ENCODE measurements at places on chromosomes 2 and 18.

DNA sequence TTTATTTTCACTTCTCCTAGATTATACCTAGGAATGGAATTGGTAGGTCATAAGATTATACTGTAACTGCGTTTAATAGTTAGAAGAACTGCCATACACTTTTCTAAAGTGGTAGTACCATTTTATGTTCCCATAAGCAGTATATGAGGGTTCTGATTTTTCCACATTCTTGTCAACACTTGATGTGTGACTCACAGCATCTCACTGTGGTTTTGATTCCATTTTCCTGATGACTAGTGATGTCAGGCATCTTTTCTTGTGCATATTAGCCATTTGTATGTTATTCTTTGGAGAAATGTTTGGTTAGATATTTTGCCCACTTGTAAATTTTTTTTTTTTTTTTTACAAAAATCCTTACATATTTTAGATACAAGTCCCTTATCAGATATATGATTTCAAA, 2.3 kb downstream of the DCAF17 start:
- no peak for DNase-seq

DNA sequence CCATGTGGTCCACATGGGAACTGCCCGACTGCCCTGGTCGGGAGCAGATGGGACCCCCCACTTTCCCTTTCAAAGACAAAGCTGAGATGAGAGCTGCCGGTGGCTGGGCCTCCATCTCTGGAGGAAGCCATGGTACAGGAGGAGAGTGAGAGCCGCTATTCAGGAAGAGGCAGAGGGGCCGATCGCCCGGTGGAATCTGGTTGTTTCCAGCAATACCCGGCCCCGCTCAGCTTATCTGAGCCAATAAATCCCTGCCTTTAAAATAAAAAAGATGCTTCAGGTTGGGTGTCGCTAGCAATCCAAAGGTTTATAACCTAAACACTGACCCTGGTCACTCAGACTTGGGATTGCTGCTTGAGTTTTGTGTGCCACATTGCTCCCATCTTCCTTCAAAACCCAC, 15.2 kb upstream of the B3GNT7 start:
- DNase-seq: no peak

DNA sequence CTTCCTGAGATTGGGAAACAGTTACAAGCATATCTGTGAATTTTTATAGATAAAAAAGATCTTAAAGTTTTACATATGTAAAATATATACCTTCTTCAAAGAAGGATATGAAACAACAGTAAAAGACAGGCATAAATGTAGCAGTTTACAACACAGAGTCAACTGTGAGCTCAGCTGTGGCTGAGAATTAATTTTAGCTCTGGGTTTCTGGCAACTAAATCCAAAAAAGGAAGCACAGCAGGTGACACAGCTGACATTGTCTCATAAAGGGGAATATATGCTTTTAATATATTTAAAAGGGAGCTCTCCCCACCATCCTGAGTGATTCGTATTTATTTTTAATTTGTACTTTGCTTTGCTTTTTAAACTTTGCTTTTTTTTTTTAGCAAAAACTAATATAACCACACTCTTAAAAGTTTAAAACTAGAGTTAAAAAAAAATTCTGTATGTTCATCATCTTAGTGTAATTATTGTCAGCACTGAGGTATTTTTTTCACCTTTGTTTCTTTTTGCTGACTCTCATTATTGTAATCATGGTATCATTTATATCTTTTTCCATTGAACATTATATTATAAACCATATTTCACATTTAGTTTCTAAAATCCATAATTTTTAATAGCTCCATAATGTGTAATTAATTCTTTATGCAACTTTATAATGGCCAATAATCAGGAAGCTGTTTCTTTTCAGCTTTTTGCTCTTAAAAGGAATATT, 6.7 kb downstream of the TUBB6 start:
- DNase-seq: no peak

- DNase-seq: no peak
Observed at GRCh38 chr2:161085149-161085548, 75.1 kb upstream of the TANK start.

DNA sequence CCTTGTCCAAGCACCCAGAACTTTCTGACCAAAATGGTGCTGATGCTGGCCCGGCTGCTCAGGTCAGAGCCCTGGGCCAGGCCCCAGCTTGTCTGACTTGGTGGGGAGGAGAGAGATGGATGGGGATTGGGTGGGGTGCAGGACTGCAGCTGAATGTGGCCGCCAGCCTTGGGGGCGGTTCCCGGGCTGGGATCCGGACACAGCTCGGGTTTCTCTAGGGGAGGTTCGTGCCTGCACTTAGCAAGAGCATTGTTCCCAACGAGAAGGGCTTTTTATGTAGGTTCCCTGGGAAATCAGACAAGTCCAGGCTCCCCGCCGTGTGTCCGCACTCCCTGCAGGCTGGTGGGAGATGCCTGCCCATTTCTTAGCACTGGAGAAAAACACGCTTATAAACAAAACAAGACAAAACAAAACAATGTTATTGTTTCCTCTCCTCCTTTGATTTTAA, 50.5 kb upstream of the HS6ST1 start:
- DNase-seq: no peak

DNA sequence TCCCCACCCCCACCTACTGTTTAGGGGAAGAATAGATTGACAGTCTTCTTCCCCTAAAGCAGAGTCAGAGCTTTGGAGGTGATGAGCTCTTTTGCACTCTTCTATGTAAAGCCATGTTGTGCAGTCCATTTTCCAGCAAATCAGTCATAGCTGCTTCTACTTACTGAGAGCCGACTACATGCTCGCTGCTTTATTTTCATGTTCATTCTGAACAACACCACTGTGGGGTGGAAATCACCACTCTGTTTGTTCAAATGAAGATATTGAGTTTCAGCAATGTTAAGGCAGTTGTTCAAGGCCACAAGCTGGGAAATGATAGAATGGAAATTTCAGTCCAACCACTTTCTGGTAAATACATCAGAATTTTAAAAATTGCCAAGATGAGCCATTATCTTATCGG, 88.3 kb downstream of the INSIG2 start:
- DNase-seq: no peak

GRCh38 chr2:128469875-128470274, 151.2 kb upstream of the HS6ST1 start:
- DNase-seq: no peak

- DNase-seq: no peak
Observed at GRCh38 chr2:71631411-71631931, 178.1 kb downstream of the DYSF start.

DNA sequence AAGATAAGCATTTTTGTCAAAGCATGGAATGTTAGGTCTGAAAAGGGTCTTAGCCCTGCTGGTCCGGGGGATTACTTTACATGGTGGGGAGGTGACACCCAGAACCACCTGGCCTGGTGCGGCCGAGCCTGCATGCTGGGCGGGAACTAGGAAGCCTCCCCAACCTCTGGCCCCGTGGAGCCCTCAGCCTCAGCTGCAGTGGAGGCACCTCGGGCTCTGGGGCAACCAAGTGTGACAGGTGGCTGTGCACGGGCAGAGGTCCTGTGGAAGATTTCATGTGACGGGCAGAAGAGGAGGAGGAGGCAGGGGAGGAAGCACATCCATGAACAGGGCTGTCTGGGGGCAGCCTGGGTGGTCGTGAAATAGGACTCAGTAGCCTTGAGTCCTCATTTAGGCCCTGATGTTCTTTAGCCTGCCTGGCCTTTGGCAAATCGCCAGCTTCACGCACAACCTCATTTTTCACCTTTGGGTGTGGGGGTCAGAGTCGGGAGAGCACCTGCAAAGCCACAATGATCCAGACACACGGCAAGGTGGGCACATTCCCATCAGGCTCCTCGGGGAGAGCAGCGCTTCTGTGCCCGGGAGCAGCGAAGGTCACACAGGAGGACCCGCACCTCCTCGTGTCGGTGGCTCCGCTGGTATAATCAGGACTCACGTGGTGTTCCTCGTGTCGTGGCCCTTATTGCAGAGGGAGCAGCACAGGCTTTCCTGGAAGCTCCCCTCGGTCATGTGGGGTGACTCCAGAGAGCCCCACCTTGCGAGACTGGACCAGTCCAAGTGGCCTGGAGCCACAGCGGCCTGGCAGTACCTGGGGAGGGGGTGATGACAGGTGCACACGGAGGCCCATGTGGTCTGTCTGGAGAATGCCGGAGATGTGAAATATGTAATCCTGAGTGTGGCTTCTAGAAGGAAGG, 13.9 kb downstream of the CNDP2 start:
- DNase-seq: no peak

DNA sequence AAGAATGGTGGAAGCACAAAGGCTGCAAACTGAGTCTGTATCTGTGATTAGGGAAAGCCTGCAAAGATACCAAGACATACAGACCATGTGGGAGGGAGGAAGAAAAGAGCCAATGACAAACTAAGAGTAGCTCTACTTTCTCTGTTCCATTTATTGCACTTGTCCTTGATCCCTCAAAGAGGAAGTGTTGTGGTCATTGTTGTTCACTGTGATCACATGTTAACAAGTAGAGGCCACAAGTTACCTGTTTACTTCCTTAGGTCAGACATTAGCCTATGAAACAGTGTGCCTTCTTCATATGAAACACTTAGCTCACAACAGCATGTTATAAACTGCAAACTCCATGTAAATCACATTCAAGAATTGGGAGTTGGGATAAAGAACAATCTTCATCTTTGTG, 32.6 kb downstream of the MAP2 start:
- no peak for DNase-seq

GRCh38 chr2:73494031-73494430, 108.4 kb downstream of the ALMS1 start:
- DNase-seq: no peak

DNA sequence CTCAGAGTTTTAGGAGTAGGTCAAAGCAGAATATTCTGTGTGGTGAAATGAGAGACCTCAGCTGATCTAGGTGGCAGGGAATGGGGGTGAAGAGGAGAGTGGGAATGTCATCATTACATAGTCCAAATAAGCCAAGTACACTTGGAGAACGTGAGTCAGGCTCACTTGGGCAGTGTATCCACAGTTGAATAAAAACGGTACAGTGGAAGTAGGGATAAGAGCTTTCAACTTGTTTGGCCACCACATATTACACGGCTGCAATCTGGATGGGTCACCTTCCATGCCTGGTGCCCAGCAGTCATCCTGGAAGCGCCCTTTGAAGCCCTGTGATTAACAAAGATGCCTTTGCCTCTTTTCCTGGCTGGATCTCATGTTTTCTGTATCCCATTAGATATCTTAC, 28.6 kb downstream of the MIB1 start:
- no peak for DNase-seq

DNA sequence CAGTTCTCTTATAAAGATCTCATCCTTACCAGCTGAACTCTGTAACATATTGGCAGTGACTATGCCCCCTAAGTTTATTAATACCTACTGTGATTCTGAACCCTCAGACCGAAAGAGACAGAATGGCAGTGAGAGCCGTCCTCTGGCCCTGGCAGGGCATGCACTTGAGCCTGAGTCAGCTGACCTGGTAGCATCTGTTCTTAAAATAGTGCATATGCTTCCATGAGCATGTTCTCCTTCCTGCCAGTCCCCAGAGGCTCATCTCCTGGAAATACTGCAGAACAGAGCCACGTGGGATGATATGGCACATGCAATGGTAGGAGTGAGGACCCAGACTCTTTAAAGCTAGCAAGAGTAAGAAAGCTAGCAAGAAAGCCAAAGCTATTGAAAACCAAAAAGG, 59.0 kb downstream of the RASGRP3 start:
- DNase-seq: peak; percentile 79

- DNase-seq: no peak
Observed at GRCh38 chr2:16561676-16562075, 104.0 kb downstream of the CYRIA start.

DNA sequence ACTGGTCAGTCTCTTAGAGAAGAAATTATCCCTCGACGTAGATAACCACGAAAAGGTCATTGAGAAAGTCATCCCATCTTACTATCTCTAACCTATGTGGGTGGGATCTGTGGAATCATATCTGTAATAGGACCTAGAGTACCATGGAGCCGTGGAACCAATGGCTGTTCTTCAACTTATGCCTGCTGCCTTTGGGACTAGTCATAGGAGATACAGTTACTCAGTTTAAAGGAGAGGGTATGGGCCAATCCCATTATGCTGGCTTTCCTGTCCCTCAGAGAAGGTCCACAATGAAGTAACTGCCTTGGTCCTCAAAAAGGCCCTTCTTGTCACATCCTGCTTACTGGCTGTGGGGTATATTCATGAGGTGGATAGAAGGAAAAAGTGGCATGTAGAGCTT, 77.5 kb downstream of the FEZ2 start:
- no peak for DNase-seq

DNA sequence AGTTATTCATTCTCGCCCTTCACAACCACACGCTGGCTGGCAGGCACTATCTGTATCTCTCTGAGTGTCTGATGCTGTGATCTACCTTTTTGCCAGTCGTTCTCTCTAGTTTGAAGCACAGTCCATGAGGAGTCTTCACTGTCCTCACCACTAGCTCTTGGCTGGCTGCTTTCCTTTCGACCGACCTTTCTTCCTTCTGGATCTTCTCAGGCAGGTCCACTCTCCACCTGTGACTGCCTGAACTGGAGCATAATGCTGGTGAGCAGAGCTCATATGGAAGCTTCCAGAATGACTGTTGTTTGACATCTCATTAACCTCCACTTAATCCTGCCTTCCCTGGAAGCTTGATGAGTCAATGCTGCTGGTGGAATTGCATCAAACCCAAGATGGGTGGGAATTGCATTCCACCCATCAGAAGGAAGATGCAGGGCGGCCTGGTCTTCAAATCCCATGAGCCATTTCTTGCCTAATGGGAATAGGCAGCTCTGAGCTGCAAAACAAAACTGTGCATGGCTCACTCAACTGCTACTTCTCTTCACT, 283.5 kb upstream of the HDAC4 start:
- DNase-seq: no peak

DNA sequence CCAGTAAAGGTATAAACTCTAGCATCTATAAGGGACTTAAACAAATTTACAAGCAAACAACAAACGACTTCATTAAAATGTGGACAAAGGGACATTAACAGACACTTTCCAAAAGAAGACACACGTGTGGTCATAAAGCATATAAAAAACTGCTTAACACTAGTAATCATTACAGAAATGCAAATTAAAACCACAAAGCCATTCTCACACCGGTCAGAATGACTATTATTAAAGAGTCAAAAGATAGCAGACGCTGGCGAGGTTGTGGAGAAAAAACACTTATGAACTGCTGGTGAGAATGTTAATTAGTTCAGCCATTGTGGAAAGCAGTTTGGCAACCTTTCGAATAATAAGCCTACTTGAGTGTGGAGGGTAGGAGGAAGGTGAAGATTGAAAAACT, 217.1 kb upstream of the DLGAP1 start:
- no peak for DNase-seq

DNA sequence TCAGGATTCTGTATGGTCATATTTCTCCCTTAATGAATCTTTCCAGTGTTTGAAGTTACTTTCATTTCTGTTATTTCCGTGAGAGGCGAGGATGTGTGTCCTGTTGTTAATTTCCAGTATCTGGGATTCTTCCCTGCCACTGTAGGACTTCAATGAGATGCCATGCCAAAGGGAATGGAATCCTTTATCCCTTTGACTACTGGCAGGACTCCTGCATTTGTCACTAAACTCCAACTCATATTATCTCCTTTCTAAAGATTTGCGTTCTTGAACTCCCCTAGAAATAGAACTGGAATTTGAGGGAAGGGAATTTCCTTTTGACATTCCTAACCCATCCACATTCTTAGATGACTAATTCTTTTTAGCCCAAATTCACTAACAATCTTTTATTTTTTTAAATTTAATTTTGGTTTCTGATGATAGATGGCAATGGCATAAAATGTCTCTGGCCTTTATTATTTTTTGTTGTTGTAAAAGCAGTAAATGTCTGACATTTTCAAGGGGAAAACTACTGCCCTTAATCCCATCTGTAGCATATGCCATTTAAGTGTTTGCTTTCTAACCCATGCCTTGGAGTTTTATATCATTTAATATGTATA, 87.8 kb upstream of the EML6 start:
- no peak for DNase-seq

GRCh38 chr2:115939902-115940301, 1497.5 kb downstream of the DPP10 start:
- peak; percentile 3 for DNase-seq
